ENCODE measurements at places on chromosomes 6 and 20.

GRCh38 chr6:15320693-15321092, 74.8 kb downstream of the JARID2 start:
- DNase-seq, result no peak

- DNase-seq, result no peak
Observed at GRCh38 chr20:19115581-19115980, 96.9 kb upstream of the SLC24A3 start.

DNA sequence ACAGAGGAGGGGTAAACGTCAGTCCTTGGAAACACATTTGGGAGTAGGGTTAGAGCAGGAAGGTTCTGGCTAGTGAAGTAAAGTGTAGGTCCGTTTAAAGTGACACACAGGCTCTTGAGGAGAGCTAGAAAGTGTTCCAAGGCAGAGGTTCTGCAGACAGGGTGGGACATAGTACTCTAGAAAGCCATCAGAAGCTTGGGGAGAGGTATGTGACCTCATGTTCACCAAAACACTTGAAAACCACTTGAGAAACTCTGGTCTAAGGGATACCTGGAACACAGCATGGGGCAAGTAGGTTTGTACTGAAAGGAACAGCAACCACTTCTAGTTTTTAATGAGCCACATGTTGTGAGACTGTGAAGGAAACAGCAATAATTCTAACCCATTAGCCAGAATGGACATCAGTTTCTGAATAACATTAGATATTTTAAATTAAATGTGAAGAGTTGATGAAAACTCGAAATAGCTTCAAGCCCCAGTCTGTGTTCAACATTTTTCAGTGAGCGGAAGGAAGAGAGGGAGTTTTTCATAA, 49.0 kb downstream of the SOBP start:
- no peak for DNase-seq

DNA sequence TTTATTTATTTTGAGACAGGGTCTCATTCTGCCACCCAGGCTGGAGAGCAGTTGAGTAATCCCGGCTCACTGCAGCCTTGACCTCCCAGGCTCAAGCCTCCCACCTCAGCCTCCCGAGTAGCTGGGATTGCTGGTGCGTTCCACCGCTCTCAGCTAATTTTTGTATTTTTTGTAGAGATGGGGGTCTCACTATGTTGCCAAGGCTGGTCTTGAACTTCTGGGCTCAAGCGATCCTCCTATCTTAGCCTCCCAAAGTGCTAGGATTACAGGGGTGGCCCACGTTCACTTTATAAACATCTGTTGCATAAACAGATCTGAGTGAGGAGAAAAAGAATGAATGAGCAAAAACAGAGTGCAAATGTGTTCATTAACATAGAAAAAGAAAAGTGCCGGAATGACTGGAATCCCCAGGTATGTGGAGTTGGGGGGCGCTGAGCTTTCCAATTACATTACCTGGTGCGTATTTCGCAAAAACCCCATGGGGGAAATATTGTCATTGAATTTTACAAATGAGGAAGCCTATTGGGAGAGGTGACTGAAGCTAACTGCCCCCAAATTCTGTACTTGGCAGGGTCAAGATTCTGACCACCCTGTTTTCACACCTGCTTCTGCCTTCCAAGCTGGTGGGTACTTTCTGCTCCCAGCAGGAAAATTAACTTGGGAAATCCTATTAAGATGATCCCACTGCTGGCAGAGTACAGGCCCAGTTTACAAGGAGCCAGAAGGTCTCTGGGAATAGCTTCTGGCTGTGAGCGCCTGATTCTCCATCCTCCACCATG, 207.7 kb upstream of the JARID2 start:
- no peak for DNase-seq

DNA sequence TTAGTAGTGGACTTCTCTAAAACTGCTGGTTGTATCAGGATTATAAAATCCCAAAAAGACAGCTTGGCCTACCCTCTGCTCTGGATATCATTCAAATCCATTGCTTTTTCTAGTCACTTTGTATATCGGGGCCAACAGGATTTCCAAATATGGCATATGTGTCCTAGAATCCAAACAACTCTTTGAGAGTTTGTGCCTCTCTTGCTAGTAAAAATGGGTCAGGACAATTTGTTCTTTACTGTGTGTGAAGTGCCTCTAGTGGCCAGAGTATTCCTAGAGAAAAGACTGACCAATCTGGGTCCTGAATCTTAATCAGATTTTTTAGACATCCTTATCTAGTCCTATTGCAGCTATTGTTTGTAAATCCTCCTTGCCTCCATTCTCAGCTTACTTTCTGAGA, 33.5 kb upstream of the MANEA start:
- no peak for DNase-seq

DNA sequence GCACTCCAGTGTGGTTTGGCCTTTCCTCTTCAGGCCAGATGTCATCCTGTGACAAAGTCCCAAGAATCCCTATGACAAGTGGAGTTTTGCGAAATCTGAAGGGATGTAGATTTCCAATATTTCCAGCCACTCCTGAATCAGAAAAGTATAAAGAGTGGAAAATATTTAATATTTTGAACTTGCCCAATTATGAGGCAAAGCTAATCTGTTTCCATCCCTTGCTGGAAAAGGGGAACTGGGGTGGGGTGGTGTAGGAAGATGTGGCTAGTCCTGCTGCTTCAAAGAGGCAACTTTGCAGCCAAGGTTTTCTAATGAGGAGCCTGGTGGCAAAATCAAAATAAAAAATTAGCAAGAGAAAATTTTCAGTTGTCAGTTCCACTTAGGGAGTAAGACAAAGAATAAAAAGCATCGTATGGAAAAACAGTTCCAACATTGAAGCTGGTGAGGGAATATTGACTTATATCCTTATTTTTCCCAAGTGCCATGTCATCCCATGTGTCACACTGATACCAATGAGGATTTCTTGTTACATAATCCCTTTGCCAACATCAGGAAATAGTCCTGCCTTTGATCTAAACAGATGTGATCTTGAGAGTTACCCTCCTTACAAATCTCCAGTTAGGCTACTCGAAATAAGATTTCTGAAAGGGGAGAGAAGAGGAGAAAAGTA, 480.0 kb upstream of the JARID2 start:
- DNase-seq, result no peak

- DNase-seq, result no peak
Observed at GRCh38 chr6:107318100-107318736, 141.1 kb downstream of the PDSS2 start.

GRCh38 chr6:45758787-45759471, 256.7 kb downstream of the CLIC5 start:
- no peak for DNase-seq

GRCh38 chr20:25160897-25161296, 34.6 kb upstream of the ENTPD6 start:
- DNase-seq, result no peak

- DNase-seq, result no peak
Observed at GRCh38 chr6:30172681-30173080, 9.3 kb downstream of the TRIM15 start.

GRCh38 chr6:39493174-39493573, 170.7 kb upstream of the KCNK16 start:
- no peak for DNase-seq

DNA sequence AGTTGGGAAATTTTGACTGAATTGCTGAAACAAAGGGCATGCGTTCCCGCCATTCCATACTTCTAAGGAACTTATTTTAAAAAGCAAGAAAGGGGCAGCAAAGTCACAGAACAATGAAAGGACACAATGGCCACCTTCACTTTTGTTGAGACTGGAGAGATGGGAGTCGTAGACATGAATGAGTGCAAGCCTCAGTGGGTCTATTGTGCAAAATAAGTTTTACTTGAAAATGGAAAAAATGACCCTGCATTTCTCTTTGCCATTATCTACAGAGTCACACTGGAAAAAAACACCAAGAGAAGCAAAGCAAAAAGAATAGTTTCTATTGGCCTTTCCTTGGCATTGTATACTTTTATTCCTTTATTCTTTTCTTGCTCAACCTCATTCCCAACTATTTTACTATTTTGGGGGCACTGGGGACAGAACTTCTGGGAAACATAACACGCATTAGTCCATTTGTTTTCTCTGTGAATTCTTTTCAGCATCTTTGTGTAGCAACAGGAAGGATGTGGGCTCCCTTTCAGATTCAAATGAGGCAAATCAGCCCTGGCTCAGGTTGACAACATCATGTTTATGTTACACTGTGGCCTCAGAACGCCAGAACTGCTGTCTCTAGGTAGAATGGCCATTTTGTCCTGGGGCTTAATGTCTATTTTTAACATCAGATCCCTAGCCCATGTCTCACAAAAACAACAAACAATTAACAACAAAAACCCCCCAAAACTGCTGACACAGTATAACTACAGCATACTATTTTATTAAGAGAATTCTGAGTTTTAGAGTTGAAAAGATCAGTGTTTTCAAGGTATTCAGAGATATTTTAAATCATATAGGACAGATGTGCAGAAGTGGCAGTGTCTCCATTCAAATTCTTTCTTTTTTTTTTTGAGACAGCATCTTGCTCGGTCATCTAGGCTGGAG, 122.2 kb downstream of the FYN start:
- no peak for DNase-seq

- no peak for DNase-seq
Observed at GRCh38 chr6:41768545-41769308, 11.0 kb downstream of the FRS3 start.

- no peak for DNase-seq
Observed at GRCh38 chr20:57183457-57184009, 82.9 kb downstream of the BMP7 start.

- no peak for DNase-seq
Observed at GRCh38 chr6:6701864-6702263, 113.3 kb downstream of the LY86 start.

GRCh38 chr6:144466716-144467115, 181.6 kb downstream of the UTRN start:
- DNase-seq, result no peak

DNA sequence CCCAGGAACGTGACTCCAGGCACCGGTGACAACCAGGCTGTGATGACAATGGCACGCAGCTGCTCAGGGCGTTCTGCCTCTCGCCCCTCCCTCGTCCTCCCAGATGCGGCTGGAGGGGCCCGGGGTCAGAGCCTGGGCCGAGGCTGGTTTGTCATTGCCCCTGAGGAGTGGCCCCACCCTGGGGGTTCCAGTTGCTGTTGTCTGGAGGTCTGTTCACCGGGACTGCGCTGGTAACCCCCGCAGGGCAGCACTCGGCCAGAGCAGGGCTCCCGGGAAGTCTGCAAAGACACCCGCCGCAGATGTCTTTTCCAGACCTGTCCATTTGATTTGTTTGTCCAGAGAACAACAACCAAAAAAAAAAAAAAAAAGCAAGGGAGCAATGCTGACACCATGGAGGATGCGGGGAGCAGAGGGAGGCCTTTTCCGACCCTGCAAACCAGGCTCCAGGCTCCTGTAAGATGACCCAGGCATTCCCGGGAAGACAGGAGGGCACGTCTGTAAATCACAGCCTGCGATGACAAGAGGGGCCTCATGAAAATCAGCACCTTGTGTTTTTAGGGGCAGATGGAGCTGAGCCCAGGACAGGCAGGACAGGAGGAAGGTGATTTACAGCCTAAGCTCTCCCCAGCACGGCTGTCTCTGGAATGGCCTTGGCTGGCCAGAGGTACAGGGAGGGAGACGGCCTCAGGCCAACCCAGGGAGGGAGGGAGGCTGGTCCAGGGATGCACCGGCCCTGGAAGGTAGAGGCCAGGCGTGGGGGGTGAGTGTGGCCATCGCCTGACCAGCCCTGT, 189.3 kb downstream of the ERMARD start:
- DNase-seq, result no peak

GRCh38 chr6:48826152-48826515, 636.9 kb downstream of the MMUT start:
- DNase-seq, result no peak

DNA sequence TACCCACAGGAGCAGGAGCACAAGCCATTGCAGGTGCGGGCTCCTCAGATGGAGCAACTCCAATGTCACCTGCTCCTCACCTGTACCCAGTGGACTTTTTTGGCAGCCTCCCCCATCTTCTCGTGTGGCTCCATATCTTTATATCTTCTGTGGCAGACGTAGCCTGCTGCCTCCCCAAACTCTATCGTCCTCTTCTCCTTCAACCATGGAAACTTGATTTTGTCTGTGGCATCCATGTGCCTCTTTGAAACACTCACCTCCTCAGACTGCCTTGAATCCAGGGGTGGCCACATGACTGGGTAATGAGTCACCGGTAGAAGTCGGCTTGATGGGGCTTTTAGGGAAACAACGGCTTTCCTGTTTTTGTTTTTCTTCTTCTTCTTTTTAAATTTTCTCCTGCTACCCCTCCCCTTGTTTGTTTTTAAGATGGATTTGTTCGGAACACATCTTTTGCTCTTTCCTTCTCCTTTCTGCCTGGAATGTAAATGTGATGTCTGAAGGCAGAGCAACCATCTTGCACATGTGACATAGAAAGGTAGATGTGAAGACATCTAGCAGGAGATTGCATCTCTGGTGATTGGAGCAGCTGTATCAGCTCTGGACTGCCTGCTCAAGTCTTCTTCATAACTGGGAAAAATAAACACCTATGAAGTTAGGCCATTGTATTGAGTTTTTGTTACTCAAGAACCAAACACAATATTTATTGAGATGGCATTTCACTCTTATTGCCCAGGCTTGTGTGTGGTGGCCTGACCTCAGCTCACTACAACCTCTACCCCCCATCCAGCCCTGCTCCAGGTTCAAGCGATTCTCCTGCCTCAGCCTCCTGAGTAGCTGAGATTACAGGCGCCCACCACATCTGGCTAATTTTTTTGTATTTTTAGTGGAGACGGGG, 69.9 kb upstream of the DDR1 start:
- no peak for DNase-seq

DNA sequence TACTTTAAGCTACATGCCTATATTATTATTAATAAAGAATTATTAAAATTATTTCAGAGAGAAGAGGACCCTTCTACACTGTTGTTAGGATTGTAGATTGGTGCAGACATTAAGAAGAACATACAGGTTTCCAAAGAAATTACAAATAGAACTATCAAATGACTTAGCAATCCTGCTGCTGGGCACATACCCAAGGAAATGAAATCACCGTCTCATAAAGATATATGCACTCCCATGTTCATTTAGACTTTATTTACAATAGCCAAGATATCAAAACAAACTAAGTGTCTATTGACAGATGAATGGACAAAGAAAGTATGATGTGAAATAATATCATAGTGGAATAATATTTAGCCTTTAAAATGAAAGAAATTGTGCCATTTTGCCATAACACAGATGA, 687.7 kb upstream of the POU3F2 start:
- DNase-seq, result no peak

DNA sequence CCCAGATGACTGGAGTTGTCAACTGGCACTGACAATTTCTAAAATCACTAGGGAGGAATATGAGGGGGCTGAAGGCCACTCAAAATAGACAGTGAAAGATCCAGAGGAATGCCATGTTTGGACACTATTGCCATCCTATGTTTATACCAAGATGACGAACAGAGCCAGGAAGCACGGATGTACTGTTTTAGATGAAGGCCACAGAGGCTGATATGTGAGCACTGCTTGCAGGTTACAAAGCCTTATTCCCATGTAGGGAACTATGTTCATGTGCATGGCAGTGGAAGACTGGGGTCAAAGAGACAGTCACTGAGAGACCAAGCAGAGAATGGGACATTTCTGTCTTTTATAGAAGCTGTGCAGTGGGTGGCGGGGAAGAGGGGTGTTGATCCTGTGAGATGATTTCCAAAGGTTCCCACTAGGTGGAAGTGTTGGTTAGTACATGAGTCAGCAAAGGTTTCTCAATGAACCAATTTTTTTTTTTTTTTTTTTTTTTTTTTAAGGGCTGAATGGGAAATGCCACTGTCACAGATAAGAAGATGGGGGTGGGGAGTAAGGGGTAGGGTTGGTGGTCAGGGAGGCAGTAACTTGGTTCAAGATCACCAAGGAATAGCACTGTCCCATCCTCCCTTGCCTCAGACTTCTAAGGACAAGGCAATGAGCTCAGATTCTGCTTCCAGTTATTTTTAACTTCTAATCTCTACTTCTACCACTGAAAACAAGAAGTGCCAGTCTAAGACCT, 46.7 kb upstream of the MOCS1 start:
- DNase-seq, result no peak

GRCh38 chr6:111737065-111737521, 131.4 kb upstream of the TRAF3IP2 start:
- DNase-seq, result no peak
